ENCODE measurements at places on chromosomes 7 and 10.
A peak's percentile ranks its signal among the peaks of the same experiment; 100 is the strongest.

GRCh38 chr7:151168003-151168786, 701 bp upstream of the GBX1 start:
- DNase-seq, result no peak

GRCh38 chr10:95026461-95026860, 42.8 kb downstream of the CYP2C8 start:
- DNase-seq, result no peak

DNA sequence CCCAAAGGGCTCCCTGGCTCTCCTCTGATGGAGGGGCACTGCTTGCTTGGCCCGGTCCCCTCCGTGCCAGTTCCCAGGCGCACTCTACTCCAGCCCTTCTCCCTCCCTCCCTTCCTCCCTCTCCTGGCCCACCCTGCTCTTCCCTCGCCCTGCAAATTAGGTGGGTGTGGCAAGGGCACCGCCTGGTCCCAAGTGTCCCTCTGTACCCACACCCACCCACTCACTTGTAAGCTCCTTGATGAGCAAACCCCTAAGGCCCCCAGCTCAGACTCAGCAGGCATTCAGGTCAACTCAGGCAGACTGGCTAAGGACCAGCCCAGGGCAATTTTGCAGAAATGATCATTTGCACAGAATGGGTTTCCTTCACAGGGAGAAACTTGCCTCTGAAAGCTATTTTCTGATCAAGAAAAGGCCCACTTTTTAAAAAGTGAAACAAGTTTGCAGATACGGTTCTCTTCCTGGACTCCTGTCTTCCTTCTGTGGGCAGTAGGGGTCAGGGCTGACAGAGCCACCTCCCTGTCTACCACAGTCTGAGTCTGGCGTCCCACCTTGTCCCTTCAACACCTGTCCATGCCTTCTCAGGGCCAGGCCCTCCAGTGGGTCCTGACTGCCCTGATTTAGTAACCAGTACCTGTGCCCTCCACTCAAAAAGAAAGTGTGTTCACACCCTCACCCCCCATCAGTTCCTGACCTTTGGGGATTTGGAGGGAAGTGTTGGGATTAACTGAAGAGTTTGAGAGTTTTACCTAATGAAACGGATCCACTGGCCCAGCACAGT, 28.3 kb downstream of the C10orf71 start:
- no peak for DNase-seq

DNA sequence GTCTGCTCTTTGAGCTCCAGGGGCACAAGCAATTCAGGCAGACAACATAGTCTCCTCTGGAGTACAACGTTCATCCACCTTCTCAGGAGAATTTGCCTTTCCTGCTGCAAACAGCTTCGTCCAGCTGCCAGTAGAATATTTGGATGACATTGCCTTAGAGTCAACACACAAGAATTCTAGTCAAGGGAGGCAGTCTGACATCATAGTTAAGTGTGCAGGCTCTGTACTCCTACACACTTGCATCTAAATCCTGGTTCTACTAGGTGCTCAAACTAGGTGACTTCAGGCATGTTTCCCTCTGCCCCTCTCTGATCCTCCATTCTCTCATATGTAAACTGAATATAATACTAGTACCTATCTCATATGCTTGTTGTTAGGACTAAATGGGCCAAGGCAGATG, 314.8 kb downstream of the HPSE2 start:
- no peak for DNase-seq

DNA sequence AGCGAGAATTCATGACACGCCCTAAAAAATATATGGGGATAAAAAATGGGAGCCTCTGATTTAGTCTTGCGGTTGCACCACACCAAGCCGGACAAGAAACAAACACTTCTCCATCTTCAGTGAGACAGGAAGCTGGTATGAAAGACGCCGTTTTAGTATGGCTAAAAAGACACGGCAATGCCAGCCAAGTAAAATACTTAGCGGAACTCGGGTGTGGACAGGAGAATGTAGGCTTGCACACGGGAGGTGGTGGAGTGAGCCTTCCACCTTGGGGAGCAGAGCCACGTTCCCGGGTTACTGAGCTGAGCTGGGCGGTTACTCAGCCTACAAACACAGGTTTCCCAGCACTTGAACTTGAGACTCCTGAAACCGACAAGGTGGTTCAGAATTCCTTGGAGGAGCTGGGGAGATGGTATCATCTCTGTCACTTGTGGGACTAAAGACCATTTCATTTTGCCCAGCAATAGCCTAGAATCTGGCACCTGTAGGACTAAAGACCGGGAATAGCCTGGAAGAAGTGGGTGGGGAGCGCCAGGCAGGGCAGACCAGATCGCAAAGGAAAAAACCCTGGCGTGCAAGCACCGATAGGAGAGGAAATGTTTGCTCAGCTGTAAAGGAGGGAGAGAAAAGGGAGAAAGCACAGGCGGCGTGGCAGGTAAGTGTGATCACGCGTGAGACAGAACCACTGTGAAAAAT, 34.8 kb upstream of the SEPHS1 start:
- no peak for DNase-seq

GRCh38 chr7:102412548-102412947, 16.4 kb downstream of the PRKRIP1 start:
- DNase-seq, result peak; percentile 62

GRCh38 chr7:1227814-1228544, 4.7 kb upstream of the UNCX start:
- no peak for DNase-seq

- DNase-seq, result no peak
These were observed 530.6 kb downstream of the ANKRD7 start for GRCh38 chr7:118755067-118755625.

- DNase-seq, result peak; percentile 98
These were observed 27.0 kb downstream of the BLNK start for GRCh38 chr10:96244354-96244753.

DNA sequence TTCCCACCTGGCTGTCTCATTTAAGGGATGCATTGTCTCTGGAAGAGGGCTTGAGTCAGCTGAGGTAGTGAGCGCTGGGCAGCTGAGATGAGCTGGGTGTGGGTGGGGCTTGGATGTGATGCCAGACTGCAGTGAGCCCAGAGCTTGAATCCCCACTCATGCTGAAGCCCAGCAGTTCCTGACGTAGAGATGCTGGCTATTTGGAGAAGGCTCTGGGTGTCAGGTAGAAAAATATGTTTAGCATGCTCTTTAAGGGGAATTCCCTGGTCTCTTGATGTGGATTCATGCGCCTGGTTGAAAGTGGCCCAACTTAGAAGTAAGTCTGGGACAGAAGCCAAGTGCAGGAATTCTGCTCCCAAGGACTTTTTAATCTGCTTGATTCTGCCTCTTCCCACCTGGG, 241.5 kb upstream of the IGFBP3 start:
- no peak for DNase-seq

GRCh38 chr10:91796331-91797047, 1.7 kb upstream of the TNKS2 start:
- peak; percentile 82 for DNase-seq

DNA sequence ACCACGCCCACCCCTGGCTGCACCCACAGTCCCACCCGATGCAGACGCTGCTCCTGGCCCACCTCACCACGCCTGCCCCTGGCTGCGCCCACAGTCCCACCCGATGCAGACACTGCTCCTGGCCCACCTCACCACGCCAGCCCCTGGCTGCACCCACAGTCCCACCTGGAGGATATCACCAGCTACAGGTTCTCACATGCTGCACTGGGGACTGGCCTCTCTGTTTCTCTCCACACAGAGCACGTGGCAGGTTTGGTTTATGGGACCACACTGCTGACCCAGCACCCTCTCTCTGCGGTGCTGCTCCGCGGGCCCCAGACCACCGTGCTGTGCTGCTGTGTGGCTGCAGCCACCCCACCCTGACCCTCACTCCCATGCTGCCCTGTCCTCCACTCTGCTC, 120.9 kb downstream of the VIPR2 start:
- no peak for DNase-seq

GRCh38 chr7:94888551-94888950, 18.8 kb upstream of the PPP1R9A start:
- DNase-seq, result peak; percentile 33

DNA sequence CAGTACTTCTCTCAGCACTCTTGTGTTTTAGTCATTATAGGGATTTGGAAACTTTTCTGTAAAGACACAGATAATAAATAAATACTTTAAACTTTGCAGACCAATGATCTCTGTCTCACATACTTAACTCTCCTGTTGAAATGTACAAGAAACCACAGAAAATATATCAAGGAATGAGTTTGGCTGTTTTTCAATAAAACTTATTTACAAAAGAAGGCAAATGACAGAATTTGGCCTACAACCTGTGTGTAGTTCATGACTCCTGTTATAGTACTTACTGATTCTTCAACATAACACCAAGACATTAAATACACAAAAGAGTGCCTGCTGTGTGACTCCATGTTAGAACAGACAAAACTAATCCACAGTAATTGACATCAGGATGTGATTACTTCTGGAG, 510.0 kb upstream of the PHF14 start:
- no peak for DNase-seq

- DNase-seq, result no peak
These were observed 102.2 kb upstream of the CTTNBP2 start for GRCh38 chr7:117975476-117975875.

- peak; percentile 70 for DNase-seq
These were observed 18.0 kb downstream of the STX1A start for GRCh38 chr7:73701357-73701995.

- DNase-seq, result no peak
These were observed 13.3 kb downstream of the ST7 start for GRCh38 chr7:116966601-116967000.

DNA sequence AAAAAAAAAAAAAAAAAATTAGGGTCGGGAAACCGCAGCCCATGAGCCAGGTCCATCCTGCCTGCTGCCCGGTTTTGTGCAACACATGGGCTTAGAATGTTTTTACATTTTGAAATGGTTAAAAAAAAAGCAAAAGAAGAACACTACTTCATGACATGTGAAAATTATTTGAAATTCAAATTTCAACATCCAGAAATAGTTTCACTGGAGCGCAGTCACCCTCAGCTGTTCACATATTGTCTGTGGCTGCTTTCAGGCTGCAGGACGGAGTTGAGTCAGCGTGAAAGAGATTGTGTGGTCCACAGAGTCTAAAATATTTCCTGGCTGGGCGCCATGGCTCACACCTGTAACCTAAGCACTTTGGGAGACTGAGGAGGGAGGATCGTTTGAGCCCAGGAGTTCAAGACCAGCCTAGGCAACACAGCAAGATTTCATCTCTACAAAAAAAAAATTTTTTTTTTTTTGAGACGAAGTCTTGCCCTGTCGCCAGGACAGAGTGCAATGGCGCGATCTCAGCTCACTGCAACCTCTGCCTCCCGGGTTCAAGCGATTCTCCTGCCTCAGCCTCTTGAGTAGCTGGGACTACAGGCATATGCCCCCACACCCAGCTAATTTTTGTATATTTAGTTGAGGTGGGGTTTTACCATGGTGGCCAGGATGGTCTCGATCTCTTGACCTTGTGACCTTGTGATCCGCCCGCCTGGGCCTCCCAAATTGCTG, 63.9 kb upstream of the ECHDC3 start:
- peak; percentile 93 for DNase-seq

- DNase-seq, result no peak
These were observed 218.3 kb downstream of the PTPRN2 start for GRCh38 chr7:158369290-158369689.

GRCh38 chr7:73717991-73718405, 1.5 kb downstream of the STX1A start:
- peak; percentile 60 for DNase-seq

- no peak for DNase-seq
These were observed 2.0 kb upstream of the AOC1 start for GRCh38 chr7:150850273-150850672.

- no peak for DNase-seq
These were observed 406.5 kb downstream of the PLXNA4 start for GRCh38 chr7:132169730-132170129.

DNA sequence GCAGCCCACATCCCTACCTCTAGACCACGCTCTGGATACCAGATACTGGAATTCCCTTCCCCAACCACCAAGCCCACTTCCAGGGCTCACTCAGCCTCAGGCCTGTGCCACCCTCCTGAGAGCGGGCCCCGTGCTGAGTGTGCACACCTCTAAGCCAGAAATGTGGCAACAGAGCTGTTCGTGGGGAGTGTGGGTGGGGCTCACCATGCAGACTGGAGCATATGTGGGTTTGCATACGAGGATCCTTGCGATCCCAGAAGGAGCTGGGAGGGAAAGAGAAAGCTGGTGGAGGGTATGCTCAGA, 13.0 kb upstream of the LIMK1 start:
- peak; percentile 5 for DNase-seq

DNA sequence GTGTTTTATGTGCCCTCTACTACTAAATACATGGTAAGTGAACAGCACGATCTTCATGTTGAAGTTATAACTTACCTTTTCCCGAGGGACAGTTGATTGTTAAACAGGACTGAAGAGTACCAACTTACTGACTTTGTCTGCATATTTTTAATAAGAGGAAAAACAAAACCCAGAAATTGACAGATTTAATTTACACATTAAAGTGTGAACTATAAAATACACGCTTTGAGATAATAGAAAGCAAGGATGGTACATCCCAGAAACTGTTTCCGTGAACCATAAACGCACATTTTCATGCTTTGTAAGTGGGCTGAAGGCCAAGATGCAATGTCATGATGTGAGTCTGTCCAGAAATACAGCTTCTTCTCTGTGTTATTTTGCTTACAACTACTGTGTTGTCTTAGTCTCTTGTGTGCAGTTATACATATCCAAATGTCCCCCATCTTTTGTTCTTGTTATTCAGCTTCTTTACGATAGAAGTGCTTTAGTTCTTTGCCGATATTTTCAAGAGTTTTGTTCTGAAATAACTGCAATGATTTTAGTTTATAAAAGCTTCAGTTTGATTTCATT, 190.1 kb downstream of the MLLT10 start:
- DNase-seq, result no peak

DNA sequence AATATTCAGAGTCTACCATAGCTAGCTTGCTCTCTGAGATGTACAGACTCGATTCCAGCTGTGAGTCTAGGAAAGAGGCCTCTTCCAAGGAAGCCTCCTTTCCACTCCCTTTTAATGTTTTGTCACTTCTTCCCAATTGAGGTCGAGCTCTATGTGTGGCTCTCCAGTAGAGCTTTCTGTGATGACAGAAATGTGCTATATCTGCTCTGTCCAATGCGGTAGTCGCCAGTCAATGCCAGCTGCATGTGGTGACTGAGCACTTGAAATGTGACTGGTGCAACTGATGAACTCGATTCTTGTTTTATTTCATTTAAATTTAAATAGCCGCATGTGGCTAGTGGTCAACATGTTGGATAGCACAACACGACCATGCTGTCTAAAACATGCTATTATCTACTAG, 387.0 kb upstream of the NRP1 start:
- DNase-seq, result no peak

GRCh38 chr10:129877773-129878371, 86.2 kb downstream of the EBF3 start:
- peak; percentile 67 for DNase-seq

All from NAMALWA (cell line).